ENCODE measurements at places on chromosomes 2 and 18. TPM values are rescaled to one million over a fixed set of nuclear protein-coding genes. Genes with fewer than 3 reads are reported as not detected.

- no peak for DNase-seq
Measured at GRCh38 chr2:15863089-15863488, 77.3 kb upstream of the MYCN start.

DNA sequence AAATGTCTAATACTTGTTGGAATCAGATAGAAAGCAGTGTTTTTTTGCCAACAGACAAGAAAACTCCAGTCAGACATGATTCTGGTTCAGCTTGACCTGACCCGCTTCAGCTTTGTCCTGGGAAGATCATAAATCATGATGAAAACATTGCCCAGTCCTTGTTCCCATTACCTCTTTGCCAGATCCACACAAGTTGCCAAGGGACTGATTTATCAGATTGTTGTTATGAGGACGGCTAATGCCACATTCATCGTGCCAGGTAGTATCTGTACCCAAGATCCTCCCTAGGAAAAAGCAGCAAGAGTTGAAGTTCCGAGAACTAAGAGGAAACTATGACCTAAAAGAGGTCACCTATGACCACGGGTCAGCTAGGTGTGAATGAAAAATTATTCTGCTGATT, 39.0 kb downstream of the SLC40A1 start:
- DNase-seq, result no peak

DNA sequence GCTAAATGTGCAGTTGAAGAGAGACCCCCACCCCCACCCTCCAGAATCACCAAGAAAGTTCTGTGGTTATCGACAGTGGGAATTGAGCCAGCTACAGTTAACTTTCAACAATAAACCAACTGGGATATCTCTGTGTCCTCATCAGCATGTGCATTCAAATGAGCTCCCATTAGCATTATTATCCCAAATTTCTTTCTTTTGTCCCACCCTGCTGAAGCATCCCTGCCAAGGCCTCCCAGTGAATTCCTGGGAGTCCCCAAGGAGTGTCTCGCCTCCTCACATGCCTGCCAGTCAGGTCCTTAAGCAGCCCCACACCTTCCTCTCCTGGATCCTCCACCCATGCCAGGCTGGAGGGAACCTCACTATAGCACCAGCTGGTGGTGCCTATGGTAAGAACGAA, 422.1 kb upstream of the HNRNPA3 start:
- DNase-seq, result no peak

DNA sequence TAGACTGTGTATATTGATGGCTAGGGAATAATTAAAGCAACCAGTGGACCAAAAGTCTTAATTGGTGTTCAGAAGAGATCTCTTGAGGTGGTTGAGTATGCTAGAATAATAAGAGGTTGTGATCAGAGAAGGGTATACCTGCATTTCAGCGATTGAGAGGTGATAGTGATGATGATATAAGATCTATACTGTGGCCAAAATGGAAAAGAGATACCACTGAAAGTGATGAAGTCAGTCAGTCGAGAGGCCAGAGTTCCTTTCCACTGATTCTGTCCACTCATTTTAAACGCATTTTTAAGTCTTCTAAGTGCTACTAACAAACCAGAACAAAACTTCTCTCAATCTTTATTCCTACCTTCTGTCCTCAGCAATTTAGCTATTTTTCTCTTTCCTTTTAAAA, 32.9 kb downstream of the ACTR3 start:
- DNase-seq, result no peak

Gene FBLN7
- polyA plus RNA-seq, result 19.1 TPM

Gene STON1
- 20.9 TPM for polyA plus RNA-seq

Measured in left lung (tissue), 14 donors.